ENCODE measurements at places on chromosomes 11 and 22.
A peak's percentile ranks its signal among the peaks of the same experiment; 100 is the strongest.

DNA sequence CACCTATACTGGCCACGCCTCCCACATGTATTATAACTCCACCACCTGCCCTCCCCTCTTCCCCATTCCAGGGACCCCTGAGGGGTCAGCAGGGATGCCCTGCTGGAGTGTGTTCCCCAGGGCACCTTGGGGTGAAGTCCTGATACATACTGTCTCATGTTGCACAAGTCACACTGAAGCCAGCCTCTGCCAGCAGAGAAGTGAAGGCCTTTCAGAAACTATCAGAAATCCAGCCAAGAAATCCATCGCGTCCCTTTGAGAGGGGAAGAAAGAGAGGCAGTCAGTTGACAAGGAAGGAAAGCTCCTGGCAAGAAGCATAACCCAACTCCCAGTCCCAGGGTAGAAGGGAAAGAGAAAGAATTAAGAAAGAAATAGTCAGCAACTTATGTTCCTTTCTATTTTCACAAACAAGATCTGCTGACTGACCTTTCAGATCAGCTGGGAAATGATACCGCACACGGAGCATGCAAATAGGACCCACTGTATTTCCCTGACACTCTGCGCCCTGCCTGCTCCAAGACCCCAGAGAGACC lies 45.2 kb downstream of the SC5D start:
- no peak for DNase-seq

- peak; percentile 15 for DNase-seq
Observed at GRCh38 chr11:72576243-72576595, 98.0 kb downstream of the PDE2A start.

GRCh38 chr11:47589977-47590861 lies 3.7 kb downstream of the FAM180B start:
- peak; percentile 83 for DNase-seq

GRCh38 chr11:46850829-46851380 lies 4.8 kb upstream of the CKAP5 start:
- DNase-seq: no peak

GRCh38 chr22:42343121-42343454 lies 72.6 kb upstream of the TCF20 start:
- DNase-seq: no peak

- DNase-seq: peak; percentile 96
Observed at GRCh38 chr22:41367039-41367679, 14.6 kb upstream of the TEF start.

DNA sequence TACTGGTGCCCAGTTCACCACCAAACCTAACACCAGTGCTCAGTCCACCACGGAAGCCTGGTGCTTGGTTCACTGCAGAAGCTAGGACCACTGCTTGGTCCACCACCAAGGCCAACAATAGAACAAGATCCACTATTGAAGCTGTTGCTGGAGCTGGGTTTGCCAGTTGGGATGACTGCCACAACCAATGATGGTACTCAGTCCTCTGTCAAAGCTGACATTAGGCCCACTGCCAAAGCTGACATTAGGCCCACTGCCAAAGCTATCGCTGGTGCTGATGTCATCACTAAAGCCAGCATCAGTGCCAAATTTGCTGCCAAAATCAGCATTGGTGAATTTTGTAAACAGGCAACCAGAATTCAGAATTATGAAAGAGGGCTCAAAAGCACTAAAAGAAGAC lies 1850.2 kb upstream of the RAG2 start:
- DNase-seq: no peak

GRCh38 chr11:1567052-1567720 lies 4.9 kb downstream of the DUSP8 start:
- DNase-seq: no peak

All from right forelimb (tissue), 1 donor.